ENCODE measurements at places on chromosomes 6 and 20.
A peak's percentile ranks its signal among the peaks of the same experiment; 100 is the strongest.

GRCh38 chr20:6168204-6168603 lies 45.4 kb upstream of the FERMT1 start:
- no peak for DNase-seq

DNA sequence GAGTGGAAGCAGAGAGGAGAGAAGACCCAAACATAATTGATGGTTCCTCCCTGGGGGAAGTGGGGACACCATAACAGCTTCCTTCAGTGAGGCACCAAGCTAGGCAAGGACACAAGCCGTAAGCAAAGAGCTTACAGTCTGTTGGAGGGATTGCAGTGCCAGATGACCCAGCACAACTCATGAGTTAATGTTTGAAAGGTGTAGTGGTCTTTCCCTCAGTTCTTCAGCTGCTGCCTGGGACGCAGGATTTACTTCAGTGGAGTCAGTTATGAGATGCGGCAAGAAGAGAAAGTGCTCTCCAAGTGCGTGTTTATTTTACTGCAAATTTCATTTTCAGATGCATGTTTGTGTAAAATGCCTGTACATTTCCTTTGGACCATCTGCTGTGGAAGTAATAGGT lies 38.7 kb upstream of the SLC17A4 start:
- DNase-seq, result no peak

DNA sequence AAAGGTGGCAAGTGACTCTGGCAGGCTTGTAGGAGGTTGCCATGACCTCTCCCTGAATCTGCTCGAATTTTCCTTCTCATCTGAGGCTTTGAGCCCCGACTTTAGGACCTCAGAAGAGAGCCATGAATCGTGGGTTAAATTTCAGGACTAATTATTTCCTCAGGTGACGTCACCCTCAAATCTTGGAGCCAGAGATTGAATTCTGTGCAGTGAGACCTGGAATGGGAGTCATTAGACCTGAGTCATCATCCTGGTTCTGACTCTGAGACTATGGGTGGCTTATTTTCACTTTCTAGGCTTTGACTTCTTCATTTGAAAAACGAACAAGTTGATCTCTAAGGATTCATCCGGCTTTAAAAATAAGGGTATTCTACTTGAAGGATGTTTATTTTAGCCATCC lies 48.5 kb upstream of the PDYN start:
- DNase-seq, result no peak

- DNase-seq, result no peak
Measured at GRCh38 chr6:158154816-158155215, 13.2 kb downstream of the SERAC1 start.

GRCh38 chr6:158807515-158808441 lies 11.4 kb downstream of the EZR start:
- no peak for DNase-seq

DNA sequence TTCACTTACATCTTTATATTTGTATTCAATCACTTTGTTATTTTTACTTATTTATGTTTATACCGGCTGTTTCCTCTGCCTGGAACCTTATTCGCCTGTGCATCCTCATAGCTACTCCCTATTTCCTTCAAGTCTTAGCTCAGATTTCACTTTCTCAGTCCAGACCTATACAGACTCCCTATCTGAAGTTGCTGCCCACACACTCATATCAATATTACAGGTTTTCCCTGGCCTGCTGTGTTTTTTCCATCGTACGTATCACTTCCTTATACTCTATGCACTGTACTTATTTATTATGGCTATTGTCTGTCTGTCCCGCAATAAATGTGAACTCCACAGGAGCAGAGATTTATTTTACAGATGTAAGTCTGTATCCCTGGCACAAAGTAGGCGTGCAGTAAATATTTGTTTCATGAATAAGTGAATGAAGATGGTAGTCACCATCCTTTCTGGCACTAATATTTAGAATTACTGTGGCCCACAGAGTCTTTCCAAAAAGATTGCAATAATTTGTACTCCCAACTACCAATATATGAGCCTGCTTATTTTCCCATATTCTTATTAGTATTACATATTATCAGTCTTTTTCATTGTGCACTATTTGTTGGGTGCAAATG lies 64.9 kb downstream of the TNFAIP3 start:
- no peak for DNase-seq

GRCh38 chr20:17767624-17768023 lies 67.9 kb downstream of the BANF2 start:
- no peak for DNase-seq

GRCh38 chr6:36360241-36361054 lies 23.8 kb upstream of the BNIP5 start:
- peak; percentile 64 for DNase-seq

DNA sequence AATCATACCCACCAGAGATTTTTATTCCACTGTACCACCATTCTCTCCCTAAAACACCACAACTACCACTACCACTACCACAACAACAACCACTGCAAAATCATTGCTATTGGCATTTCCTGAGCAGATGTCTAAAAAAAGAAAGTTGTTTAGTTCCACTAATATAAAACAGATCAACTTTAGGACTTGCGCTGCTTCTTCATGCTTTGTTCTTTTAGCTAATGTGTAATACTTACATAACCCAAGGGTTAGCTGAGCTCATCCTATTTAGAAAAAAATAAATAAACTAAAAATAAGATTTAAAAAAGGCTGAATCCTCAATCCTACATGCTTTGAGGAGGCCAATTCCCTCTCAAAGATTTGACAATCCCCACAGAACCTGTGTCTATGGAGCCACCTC lies 11.4 kb downstream of the IYD start:
- no peak for DNase-seq

DNA sequence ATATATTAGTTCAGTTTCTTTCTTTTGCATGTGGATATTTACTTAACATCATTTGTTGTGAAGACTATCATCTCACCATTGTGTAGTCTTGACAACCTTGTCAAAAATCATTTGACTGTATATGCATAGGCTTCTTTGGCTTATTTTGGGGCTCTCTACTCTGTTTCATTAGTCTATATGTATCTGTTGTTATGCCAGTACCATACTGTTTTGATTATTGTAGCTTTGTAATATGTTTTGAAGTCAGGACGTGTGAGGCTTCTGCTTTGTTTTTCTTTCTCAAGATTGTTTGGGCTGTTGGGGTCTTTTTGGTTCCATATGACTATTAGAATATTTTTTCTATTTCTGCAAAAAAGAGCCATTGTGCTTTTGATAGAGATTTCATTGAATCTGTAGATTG lies 288.2 kb upstream of the RNF217 start:
- no peak for DNase-seq

GRCh38 chr6:54094786-54095185 lies 16.5 kb upstream of the MLIP start:
- DNase-seq, result no peak

DNA sequence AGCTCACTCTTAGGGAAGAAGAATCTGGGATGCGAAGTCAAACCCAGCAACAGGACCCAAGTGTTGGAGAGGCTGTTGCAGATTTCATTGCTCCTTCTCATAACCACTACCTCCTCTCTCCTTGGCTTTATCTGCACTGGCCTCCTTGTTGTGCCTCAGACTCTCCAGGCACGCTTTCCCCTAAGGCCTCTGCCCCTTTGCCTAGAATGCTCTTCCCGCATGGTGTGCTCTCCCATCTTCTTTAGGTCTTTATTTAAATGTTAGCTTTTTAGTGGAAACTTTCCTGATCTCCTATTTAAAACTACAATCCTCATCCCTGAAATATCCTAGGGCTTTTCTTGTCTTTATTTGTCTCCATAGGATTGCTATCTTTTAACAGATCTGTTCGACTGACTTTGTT lies 94.9 kb upstream of the TMEM30A start:
- no peak for DNase-seq

- no peak for DNase-seq
Measured at GRCh38 chr6:163525926-163526325, 111.4 kb downstream of the QKI start.

GRCh38 chr20:11197851-11198250 lies 524.1 kb upstream of the JAG1 start:
- no peak for DNase-seq

DNA sequence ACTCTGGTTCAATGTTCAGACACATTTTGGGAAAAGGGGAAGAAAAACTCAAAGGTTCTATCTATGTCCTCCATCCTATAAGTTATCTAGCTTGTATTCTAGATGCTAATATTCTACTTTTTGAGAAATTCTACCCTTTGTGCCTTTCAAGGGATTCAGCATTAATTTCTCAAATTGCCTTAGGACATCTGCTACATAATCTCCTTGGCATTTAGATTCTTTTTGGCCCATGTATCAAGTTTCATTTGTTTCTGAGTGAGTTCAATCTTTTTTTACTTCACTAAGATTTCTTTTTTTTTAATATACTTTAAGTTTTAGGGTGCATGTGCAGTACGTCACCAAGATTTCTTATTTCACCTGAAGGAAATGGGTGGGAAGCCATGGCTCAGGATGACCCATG lies 232.7 kb upstream of the TENT5A start:
- no peak for DNase-seq

GRCh38 chr6:149220882-149221773 lies 96.4 kb upstream of the TAB2 start:
- DNase-seq, result no peak

GRCh38 chr6:92767101-92767500 lies 652.3 kb downstream of the EPHA7 start:
- no peak for DNase-seq

DNA sequence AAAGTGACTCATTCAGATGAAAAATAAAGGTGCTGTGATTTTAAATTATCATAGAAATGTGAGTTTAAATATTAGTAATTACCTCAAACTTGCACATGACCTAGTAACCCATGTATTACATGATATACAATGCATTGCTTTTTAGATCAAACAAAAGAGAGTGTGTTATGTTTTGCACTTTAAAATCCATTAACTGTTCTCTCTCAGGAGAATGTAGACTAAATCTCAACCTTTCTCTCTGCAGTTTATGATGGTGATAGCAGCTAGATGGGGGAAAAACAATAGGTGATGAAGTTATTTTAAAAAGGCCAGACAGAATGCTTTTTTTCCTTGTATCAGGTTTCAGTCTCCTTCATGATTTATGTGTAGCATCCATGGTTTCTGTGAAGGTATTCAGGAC lies 404.4 kb upstream of the RNF217 start:
- DNase-seq, result no peak

- no peak for DNase-seq
Measured at GRCh38 chr6:167108278-167108677, 14.6 kb upstream of the CCR6 start.

- no peak for DNase-seq
Measured at GRCh38 chr20:40765814-40766480, 76.9 kb upstream of the MAFB start.

Data from activated T-cell treated with anti-CD3 and anti-CD28 coated beads for 24 hours (primary cell).